ENCODE measurements at places on chromosomes 16 and 17. TPM values are rescaled to one million over a fixed set of nuclear protein-coding genes. Genes with fewer than 3 reads are reported as not detected.
A peak's percentile ranks its signal among the peaks of the same experiment; 100 is the strongest.

ZG16 gene
- not detected for total RNA-seq

GRCh38 chr17:29357232-29357631 is 32.9 kb upstream of the TAOK1 start:
- DNase-seq, result no peak

DNA sequence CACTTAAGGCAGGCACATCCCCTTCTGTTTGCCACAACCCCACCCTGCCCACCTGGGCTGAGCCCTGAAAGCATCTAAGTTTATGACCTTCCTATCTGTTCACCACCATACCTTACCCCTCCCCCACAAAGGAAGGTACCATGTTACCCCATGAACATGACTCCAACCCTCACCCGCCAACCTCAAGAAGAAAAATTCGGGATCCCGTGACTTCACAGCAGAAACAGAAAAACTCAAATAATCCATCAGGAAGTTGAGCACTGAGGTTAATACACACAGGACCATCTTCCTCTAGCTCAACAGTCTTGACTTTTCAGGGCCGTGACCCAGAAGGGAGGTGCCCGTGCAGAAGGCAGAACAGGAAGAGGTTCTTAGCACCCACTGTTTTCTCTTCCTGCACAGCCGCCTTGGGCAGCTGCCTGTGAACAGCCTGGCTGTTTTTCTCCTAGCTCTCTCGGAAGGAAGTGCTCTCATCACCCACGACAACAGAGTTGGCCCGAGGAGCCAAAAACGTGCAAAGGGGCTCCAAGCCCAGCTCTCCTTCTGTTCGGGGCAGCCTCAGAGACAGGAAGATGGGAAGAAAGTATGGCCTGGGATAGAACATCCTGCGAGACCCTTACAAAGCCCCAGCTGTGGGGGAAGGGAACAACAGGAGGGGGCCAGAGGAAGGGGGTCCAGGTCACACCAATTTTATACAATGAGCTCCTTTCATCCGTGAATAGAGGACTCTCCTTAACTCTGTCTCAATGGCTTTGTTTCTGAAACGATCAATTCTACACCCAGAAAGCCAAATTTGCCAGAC is 101.1 kb downstream of the XYLT1 start:
- DNase-seq, result no peak

SLC22A31 gene
- total RNA-seq, result not detected

TBC1D3G gene
- total RNA-seq, result not detected

SLC47A2 gene
- total RNA-seq, result 0.28 TPM

DNA sequence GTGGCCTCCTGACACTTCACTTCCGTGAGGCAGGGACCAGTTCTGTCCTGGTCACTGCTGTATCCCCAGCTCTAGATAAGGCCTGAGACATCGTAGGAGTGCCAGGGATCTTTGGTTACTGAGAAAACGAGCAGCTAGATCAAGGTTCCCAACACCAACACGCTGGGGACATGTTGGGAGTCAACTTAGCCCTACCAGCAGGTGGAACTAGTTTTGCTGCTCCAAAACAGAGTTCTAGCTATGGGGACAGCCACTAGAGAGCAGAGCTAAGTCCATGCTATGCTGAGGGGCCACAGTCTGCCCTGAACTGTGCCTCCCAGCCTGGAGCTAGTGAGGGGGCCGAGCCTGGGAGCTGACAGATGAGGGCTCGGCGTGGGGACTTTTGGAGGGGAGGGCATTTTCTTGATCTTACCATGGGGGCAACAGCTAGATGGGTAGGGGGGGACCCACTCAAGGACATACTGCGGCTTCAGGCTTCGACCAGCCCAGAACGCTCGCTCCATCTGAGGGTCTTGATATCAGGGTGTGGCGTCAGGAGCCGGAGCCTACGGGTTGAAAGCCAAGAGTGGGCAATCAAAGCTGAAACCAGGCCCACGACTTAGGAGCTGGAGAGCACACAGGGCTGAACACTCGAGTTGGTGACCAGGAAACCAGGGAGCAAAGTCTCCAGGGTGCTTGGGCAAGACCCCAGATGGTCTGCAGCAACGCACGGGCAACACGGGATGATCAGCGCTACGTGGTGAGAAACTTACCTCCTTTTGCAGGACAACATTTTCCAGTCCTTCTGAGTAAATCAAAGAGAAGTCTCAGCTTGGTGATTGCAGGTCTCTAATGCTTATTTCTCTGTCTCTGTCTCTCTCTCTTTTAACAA is 13.4 kb downstream of the SNX20 start:
- DNase-seq, result no peak

IRF8 gene
- total RNA-seq, result 41.6 TPM

- DNase-seq, result no peak
These were observed 44.8 kb downstream of the BEAN1 start for GRCh38 chr16:66471716-66472393.

GRCh38 chr16:27315333-27316037 is 1.7 kb downstream of the IL4R start:
- peak; percentile 71 for DNase-seq
